ENCODE measurements at places on chromosomes 7 and 10.

GRCh38 chr7:126728967-126729366 lies 523.8 kb downstream of the GRM8 start:
- no peak for DNase-seq

DNA sequence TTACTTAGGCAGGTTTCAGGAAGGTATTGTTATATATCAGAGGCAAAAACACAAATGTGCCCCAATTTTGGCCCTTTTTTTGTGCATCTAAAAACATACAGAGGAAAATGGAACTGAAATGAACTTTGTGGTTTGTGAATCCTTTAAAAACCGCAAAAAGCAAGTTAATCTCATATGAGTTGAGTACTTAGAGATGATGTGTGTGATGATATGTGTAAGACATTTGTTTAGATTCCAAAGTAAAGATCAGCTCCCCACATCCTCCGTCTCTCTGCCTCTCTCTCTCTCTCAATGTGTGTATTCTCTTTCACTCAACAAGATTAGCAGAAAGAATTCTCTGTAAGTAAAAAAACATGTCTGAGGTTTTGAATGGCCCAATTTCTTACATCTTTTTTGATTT lies 201.9 kb downstream of the MALRD1 start:
- DNase-seq: peak; percentile 26

GRCh38 chr10:31659665-31660064 lies 269.0 kb downstream of the ARHGAP12 start:
- no peak for DNase-seq

GRCh38 chr7:45001138-45001694 lies 1.2 kb downstream of the CCM2 start:
- no peak for DNase-seq

GRCh38 chr10:60162631-60163030 lies 227.0 kb downstream of the ANK3 start:
- no peak for DNase-seq

DNA sequence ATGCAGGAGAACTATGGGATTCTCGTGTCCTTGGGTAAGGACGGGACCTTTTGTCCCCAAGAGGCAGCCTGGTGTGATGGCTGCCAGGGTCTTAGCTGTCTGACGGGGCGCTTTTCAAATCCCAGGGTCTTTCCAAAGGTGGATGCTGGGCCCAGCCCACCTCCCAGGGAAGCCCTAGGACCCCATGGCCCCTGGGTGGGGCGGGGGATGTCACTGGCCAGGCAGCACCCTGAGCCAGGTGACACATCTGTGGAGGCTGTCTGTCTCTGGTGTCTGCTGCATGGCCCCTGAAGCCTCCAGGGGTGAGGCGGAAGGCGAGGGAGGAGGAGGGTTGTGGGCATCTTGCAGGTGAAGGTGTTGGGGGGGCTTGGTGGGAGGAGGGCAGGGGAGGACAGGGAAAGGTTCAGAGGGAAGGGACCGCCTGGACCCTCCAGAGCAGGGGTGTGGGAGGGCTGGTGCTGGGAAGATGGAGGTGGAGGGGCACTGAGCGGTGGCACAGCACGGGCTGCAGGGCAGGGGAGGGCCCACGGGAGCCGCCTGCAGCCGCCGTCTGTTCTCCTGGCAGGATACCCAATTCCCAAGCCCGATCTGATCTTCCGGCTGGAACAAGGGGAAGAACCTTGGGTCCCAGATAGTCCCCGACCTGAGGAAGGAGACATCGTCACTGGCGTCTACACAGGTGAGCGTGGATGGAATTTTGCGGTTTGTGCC lies 7.0 kb downstream of the ZNF316 start:
- no peak for DNase-seq

- DNase-seq: no peak
Measured at GRCh38 chr7:26449175-26450165, 157.8 kb downstream of the SNX10 start.

GRCh38 chr7:76040126-76040525 lies 7.7 kb downstream of the STYXL1 start:
- DNase-seq: no peak

- DNase-seq: no peak
Measured at GRCh38 chr7:151552352-151553028, 32.8 kb upstream of the RHEB start.

DNA sequence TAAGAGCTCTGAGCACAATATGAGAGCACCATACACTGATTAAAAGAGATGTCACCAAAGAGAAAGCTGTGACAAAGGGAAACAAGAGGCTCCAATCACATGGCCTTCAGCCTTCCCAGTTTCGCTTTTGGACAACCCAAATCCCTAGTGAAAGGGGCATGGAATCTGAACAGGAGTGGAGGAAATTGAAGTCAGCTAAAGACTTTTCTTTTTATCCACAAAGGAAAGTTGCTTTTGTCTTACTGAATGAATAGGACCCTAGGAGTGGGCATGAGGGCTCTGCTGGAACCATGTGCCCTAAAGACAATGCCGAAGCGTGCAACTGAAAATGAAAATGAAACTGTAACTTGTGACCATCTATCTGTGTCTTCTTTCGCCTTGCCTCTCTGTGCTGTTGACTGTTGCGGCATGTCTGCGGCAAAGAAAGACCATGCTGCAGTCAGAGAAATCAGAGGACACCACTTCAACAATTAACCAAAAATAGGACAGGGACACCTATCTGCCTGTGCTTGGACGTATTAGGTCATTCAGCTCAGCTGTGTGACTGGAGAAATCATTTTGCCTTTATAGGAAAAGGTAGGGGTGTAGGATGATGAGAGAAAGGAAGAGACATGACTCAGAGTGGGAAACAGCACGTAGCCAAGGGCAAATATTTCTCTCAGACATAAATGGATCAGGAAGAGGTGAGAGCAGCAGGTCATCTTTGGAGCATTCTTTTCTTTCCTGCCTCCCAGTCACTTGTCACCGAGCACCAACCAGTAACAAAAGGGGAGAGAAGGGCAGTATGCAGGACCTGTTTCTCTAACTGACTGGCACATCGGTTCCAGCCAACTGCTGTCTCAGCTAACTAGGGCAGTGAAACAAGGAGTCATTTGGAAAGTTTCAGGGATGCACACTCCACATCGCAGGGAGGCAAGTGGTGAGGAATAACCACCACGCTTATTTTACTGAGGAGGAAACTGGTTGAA lies 12.3 kb downstream of the CAV2 start:
- DNase-seq: no peak

- no peak for DNase-seq
Measured at GRCh38 chr7:132577206-132578049, 1.2 kb upstream of the PLXNA4 start.

- peak; percentile 39 for DNase-seq
Measured at GRCh38 chr10:69567920-69568319, 5.3 kb downstream of the NEUROG3 start.

DNA sequence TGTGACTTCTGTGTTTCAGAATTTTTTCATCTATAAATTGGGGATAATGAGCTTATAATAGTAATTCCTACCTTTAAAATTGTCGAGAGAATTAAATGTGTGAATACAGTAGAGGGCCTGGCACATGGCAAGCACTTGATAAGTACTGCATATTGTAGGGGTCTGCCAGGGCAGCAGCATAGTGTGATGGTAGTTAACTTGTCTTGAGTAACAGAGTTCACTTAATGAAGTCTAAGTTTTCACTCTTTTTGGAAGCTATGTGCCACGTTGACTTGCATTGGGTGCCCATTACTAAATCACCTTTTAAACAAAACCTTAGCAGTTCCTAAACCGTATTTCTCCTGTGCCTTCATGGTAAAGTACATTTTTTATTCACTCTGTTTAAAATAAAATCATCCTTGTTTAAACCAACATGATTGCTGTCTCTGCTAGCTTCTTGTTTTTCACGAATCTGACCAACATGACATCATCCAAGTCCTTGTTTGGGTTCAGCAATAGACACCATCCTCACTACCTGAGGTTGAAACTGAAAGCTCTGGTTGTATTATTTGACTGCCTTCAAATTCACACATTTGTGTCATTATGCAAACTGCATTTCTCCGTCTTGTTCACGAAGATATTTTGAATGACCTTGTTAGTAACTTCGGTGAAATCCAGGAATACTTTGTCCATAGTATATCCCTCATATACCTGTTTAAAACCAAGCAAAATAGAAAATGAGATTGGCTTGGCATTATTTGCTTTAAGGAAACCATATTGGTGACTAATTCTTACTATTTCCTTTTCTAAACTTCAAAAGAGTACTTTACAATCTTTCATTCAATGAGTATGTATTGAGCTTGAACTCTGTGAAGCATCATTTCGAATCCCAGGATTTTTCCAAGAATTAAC lies 340.2 kb downstream of the SUGCT start:
- no peak for DNase-seq

DNA sequence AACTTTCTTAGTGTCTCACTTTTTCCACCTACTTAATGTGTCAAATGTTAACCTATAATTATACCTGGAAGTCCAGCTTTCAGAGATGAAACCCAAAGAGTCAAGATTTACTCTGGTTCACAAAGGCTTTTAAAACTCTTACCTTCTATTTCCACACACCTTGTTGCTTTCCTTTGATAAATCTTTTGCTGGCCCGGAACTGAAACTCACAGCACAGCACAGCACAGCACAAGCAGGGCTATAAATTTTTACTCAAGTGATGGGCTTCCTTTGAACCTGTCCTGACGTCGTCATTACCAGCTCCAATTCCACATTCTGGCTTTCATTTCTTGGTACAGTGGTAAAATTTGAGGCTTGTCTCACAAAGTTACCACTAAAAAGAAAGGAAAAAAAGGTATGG lies 861.0 kb downstream of the SORCS3 start:
- no peak for DNase-seq

GRCh38 chr7:36100634-36101033 lies 52.4 kb upstream of the EEPD1 start:
- no peak for DNase-seq

GRCh38 chr7:19369182-19369581 lies 224.0 kb upstream of the FERD3L start:
- no peak for DNase-seq

GRCh38 chr7:154620141-154620755 lies 382.7 kb downstream of the PAXIP1 start:
- no peak for DNase-seq

DNA sequence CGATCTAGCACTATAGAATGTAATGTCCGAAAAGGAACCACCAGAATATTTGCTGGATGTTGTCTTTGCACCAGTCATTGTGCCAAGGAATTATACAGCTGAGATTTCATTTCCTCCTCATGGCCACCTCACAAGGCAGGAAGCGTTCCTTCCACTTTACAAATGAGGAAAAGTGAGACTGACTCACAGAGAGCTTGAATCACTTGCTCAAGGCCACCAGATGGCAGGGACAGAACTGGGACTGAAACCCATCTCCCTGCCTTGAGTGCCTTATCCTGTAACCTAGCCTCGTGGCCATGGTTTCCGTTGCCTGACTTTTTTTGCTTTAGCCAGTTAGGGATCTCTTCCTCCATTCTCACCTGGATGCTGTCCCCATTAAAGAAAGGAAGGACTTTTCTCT lies 44.7 kb upstream of the PDZD8 start:
- DNase-seq: no peak

GRCh38 chr10:101880232-101880573 lies 36.6 kb upstream of the KCNIP2 start:
- no peak for DNase-seq

- no peak for DNase-seq
Measured at GRCh38 chr7:35722054-35722849, 27.3 kb upstream of the HERPUD2 start.

GRCh38 chr10:132229834-132230556 lies 43.2 kb downstream of the DPYSL4 start:
- DNase-seq: peak; percentile 21

DNA sequence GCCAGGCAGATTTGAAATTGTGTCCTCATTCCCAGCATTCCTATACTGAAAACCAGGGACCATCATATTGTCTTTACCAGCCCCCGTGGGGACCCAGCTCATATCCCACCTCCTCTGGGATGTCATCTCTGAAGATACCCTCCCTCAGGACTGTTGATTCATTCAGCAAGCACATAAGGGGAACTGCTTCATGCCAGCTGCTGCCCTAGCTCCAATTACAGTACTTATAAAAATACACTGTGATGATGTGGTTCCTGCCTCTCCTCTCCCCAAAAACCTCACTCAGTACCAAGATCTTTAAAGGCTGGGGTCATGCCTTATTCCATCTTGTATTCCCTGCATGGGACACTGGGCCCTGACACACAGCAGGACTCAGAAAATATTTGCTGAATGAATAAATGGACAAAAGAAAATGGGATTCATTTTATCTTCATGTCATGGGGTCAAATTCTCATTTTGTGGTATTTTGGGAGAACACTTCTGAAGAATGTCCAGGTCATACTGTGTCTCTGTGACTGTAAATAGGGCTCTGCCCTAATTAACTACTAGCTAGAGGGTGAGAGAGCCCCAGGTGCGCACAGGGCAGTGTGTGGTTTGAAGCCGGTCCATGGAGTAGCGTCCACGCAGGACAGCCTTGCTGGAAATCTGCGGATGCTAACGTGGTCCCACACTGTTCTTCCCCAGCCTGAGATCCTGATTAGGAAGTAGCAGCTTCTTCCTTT lies 29.0 kb upstream of the DAGLB start:
- DNase-seq: no peak

GRCh38 chr10:124676416-124677062 lies 67.6 kb downstream of the FAM53B start:
- peak; percentile 88 for DNase-seq

GRCh38 chr10:71404503-71405295 lies 8.0 kb downstream of the CDH23 start:
- no peak for DNase-seq

DNA sequence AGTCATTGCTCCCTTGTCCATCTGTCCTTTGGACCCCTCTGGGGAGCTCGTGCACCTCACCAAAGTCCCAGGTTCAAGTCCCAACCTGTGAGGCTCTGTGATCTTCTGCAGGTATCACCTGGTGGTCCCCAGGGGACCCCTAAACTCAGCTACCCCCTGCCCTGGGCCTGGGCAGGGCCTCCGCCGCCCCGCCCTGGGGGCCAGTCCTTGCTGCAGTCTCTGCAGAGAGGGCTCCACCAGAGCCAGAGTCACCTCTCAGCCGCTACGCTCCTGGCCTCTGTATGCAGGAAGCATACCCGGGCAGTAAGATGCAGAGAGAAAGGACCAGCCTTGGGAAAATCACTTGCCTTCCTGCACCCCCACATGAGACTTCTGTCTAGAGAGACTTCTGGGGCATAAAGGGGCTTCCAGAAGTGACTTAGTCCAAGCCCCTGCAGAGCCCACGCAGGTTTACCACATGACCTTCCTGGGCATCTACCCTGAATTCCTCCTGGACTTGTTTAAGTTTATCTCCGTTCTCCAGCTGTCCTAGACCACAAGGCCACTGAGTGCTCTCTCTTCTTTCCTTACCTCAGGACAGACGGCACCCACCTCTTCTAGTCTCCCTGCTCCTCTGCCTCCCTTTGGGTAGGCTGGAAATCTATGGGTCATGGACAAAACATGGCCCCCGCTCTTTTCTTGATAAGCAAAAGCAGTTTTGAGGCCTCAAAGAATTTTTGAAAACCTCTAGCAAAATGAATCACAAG lies 21.2 kb downstream of the CALML5 start:
- no peak for DNase-seq
